ENCODE measurements at places on chromosomes 3 and 15.

DNA sequence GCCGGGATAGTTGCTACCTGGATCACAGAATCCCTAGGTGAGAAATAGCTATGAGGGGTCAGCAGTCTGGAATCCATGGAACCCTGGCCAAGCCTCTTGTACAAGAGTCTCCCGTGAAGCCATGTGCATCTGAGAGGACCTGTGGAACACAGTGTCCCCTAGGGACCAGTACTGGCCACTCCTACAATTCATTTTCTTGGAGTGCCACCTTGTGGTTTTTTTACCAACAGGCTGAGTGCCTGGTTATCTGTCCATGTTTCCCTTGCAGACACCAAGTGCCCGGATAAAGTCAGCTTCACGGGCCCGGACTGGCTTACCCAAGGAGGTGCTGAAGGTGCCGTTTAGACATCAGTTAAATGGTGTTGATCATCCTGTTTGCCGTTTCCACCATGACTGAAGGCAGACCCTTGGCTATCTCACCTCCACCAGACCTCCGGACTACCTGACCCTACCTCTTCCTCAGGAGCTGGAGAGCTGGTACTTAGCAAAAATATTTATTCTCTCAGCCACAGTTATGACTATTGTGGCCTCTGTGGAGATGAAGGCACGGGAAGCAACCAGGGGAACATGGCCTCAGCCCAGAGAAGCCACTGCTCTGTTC, 93.9 kb downstream of the RBPMS2 start:
- DNase-seq, result no peak

- DNase-seq, result no peak
Measured at GRCh38 chr3:169044331-169045113, 619.0 kb downstream of the MECOM start.

GRCh38 chr3:133973249-133973980, 56.3 kb downstream of the SLCO2A1 start:
- DNase-seq, result no peak

DNA sequence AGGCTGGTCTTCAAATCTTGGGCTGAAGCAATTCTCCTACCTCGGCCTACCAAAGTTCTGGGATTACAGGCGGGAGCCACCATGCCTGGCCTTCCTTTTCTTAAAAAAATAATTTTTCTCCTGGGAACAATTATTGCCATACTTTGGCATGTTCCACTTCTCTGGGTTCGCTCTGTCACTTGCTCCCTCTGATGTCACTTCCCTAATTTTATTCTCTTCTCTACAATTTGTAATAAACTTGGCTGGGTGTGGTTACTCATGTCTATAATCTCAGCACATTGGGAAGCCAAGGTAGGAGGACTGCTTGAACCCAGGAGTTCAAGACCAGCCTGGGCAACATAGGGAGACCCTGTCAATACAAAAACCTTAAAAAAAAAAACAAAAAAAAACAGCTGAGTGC, 6.1 kb upstream of the IMPDH2 start:
- DNase-seq, result no peak

GRCh38 chr15:67068710-67069400, 3.5 kb downstream of the SMAD3 start:
- DNase-seq, result no peak

GRCh38 chr3:6697722-6698121, 163.2 kb upstream of the GRM7 start:
- DNase-seq, result no peak

GRCh38 chr3:152219769-152220255, 48.9 kb upstream of the MBNL1 start:
- no peak for DNase-seq

DNA sequence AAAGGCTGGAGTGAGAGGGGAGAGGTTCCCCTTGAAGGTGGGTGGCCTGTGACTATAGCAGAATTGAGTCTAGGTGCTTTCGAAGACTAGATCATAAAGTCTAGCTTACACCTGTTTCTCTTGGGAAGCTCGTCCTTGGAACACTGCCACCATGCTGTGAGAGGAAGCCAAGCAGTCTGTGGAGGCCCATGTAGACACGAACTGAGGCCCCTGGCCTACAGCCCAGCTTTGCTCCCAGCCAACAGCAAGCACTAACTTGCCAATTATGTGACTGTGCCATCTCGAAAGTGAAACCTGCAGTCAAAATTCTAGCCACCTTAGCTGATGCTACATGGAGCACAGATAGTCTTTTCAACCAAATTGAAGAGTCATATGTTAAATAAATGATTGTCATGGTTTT, 190.5 kb upstream of the NECTIN3 start:
- DNase-seq, result no peak

DNA sequence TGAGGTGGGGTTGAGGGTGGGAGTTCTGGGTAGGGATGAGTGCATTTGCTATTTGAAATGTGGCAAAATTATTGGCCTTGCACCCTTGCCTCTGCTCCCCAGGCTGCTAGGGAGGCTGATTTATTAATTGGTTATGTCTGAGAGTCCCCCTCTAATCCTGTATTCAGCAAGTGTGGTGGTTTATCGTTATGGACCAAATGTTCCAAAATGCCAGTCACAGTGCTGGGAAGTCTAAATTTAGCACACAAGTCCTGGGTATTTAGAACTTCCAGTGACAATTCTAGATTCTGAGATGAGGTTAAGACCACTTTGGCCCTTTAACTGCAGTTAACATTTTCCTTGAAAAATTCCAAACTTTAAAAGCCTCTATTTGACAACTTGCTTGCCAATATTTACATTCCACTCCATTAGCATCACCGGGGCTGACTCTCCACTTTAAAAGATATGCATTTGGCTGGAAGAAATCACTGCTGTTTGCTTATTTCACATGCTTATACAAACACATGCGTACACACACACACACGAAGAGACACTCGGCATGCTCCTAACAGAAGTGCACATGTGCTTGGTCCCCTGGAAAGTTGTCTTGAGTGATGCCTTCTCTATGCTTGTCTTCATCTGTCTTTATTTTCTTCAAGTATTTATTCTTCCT, 247.7 kb downstream of the IL20RB start:
- DNase-seq, result no peak

GRCh38 chr3:160135851-160136250, 89.4 kb upstream of the C3orf80 start:
- DNase-seq, result no peak

DNA sequence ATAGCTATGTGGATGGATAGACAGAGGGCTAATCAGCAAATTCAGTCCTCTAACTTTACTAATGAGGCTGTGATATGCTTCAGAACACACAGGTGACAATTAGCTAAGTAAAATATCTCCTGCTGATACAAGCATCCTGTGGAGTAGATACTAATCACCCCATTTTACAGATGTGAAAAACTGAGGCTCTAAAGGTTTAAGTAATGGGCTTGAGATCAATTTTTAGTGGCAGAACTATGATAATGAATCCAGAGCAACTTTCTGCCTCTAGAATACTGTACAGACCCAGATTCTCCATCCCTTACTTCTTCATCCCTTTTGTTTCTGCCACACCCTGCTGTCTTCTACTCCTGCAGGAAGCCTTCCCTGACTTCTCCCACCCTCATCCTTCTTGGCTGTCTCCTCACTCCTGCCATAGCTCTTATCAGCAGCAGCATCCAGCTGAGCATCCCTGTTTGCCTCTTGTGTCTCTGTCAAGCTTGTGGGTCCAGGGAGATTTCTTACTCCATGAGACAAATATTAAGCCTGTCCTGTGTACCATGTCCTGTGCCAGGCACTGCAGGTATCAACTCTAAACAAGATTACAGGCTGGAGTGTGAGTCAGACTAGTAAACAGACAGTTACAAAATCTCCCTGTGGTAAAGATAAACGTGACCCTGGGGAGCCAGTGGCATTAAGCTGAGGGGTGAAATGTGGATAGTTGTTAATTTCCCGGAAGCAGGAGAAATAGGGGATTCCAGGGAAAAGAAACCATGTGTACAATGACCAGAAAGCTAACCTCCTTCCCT, 39.2 kb downstream of the SLC6A11 start:
- no peak for DNase-seq

DNA sequence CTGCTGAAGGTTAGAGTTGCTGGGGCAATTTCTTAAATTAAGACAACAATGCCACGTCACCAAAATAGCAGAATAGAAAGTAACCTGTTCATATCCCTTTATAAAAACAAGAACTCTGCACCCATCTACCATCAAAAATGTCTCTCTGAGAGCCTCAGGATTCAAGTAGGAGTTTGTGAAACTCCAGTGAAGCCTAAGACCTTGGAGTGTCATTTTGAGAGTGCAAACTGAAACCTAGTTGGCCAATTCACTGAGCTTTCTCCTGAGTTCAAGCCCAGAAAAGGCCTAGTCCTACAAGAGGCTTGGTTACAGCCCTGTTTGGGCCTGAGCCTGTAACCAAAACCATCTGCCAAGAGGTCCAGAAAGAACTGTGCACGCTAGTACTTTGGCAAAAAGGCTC, 335.1 kb downstream of the EFHB start:
- DNase-seq, result no peak

DNA sequence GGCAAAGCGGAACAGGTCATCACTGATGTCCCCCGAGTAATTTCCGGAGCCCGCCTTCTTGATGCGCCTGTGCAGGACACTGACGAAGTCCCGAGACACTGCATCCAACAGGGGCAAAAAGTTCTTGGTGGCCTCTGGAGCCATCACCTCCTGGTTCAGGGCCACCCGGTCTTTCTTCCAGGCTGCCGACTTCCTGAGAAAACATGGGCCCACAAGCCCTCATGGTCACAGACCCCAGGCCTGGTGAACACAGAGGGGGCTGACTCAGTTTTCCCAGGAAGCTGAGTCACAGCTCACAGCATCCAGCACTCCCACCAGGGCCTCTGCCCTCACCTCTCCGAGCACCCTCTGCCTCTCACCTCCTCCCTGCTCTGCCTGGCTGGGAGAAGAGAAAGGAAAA, 22.4 kb downstream of the CYP11A1 start:
- no peak for DNase-seq

GRCh38 chr3:60542995-60543394, 708.3 kb downstream of the FHIT start:
- no peak for DNase-seq

GRCh38 chr3:184725176-184725719, 13.4 kb upstream of the MAGEF1 start:
- DNase-seq, result no peak

GRCh38 chr3:183069086-183069485, 30.2 kb downstream of the MCCC1 start:
- no peak for DNase-seq

DNA sequence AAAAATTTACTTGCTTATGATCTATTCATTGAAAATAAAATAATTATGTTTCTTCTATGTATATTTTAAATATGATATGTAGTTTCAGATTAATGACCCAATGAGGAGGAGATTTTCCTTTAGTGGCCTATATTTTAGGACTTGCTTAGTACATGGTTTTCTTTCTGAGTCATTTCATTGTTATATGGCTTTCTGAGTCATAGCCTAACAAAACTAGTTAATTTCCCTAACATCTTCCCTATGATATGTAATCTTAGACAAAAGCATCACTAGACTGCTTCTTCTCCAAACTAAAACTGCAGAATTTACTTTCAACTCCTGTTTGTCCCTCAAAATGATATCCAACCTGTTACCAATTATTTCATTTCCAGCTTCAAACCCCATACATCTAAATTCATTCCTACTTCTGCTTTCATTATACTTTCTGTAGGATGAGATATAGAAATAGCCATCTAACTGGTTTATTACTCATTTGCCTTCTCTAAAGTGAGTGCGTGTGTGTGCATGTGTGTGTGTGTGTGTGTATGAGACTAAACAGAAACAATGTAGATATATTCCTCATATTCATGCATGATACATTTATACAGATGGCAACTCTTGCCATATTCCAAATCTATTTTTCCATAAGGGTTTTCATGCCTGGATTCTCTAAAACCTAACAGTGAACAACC, 915.0 kb upstream of the GBE1 start:
- DNase-seq, result no peak

DNA sequence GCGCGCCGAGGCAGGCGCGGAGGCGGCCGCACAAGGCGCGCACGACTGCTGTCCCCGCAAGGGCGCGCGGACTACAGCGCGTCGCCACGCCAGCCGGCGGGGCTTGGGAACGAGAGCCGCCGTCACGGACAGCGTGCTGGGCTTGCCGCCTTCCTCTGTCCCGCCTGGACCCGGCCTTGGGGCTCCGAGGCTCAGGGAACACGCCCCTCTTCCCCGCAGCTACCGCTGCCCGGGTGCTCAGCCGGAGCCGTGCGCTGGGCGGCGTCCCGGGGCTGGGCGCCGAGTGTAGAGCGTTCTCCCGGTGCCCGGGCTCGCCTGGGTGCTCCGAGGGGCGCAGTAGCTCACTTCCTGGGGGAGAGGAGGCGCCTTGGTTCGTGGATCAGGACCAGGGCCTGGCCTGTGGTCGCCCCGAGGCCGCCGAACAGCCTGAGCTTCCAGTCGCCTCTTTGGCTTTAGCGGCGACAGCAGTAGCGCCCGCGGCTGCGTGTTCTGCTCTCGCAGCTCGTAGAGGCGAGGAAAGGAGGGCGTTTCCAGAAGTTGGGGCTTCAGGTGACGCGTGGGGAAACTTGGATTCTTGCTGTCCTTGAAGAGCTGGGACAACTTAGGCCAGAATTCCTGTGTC, 226.7 kb upstream of the C2CD4B start:
- no peak for DNase-seq

DNA sequence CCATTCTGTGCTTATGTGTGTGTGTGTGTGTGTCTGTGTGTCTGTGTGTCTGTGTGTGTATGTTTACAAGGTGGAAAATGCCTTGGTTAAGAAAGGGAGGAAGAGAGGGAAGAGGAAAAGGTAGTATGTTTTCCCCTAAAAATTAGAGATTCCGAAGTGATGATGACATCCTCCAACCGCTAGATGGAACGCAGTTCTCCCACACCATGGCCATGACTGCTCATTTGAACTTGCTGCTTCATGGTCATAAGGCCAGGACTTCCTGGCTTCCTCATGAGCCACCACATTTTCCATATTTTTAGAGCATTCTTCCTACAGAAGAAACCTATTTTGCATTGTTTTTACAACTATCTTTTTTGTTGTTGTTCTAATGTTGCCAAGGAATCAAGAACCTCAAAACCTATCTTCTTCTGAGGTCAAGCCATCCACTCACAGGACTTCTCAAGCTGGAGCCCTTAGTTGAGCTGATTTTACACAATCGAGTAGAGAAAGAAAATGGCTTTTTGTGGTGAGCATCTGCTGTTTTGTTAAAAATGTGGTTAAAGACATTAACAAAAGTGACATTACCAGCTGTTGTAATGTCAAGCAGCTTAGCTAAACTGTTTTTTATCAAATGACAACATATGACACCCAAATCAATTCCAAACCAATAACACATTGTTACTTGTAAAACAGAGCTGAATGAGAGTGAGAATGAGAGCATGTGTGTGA, 1091.0 kb downstream of the FHIT start:
- no peak for DNase-seq

GRCh38 chr3:152581951-152582350, 253.0 kb upstream of the P2RY1 start:
- DNase-seq, result no peak

Data from natural killer cell treated with Interleukin-12 subunit alpha and Interleukin-12 subunit beta and Interleukin-15 and Interleukin-18, amount 100 ng/mL, for 72 hours (primary cell).